ENCODE measurements at places on chromosomes 6 and 20.

GRCh38 chr20:13791540-13792459 is 7.0 kb downstream of the NDUFAF5 start:
- DNase-seq = no peak

DNA sequence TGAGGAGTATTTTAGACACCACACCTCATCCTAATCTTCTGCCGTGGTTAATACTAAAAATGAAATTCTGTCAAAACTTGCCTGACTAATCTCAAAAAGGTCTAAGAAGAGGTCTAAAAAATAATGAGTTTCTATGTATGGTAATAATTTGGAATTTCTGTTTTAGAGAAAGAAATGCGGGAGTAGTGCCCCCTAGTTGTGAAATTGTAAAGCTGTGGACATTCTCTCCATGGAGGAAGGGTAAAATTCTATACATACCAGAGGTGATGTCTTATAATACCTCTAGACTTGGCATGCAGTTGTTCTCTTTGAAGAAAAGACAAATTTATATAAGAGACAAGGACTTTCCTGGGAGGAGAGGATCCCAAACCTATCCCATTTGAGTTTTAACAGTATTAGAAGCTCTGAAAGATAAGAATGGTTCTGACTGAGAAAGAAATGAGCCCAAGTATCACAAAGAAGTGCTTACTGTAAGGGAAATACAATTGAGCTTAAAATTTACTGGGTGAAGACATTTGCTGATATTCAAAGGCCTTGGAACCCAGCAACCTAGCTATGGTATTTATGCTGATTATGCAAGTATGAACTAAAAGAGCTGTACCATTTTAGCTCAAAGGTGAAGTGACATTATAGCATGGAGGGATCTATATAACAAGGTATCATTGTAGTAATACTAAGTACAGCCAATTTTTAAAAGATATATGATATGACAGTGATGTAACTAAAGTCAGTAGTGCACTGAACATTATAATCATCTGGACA is 5.1 kb upstream of the EPHA7 start:
- no peak for DNase-seq

DNA sequence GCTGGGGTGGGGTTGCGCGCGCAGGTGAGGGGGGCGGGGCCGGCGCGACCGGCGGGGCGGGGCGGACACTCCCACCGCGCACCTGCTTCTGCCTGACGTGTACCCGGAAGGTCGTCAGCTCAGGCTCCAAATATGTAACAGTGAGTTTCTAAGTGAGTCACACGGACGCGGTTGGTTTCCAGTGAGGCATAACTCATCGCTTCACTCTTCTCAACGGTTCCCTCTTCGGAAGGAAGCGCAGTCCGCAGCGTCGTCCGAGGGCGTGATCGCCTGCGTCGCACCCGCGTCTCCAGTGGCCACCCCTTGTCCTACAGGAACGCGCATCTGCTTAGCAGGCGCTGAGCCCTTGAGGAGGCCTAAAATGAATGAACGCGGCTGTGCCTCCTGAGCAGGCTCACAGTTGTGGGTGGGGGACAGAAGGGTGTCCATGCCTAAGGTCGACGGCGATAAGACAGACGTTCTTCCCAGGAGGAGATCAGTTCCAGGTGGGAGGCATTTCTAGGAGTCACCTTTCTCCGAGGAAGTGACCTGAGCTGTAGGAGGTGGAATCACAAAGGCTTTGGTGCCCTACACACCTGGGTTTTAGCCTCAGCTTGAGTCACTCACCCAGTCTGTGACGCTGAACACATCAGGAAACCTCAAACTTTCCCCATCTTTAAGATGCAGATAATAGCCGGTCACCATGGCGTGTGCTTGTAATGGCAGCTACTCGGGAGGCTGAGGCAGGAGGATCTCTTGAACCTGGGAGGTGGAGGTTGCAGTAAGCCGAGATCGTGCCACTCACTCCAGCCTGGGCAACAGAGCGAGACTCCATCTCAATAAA is 50.9 kb upstream of the EZR start:
- peak; percentile 83 for DNase-seq

DNA sequence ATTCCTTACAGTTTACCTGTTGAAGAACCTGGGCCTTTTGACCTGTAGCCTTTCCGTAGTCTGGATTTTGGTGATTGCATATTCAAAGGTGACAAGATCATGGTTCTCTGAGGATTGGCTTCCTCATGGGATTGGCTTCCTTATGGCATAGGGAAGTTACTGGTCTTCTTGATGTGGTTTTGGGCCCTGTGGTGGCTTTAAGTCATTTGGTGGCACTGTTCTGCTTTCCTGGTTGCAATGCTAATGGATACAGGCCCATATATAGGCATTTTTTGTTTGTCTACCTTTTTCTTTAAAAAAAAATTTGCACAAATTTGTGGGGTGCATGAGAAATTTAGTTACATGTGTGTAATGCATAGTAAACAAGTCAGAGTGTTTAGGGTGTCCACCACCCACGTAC is 185.7 kb downstream of the CDKAL1 start:
- no peak for DNase-seq

GRCh38 chr6:129472239-129472638 is 237.7 kb downstream of the ARHGAP18 start:
- no peak for DNase-seq

DNA sequence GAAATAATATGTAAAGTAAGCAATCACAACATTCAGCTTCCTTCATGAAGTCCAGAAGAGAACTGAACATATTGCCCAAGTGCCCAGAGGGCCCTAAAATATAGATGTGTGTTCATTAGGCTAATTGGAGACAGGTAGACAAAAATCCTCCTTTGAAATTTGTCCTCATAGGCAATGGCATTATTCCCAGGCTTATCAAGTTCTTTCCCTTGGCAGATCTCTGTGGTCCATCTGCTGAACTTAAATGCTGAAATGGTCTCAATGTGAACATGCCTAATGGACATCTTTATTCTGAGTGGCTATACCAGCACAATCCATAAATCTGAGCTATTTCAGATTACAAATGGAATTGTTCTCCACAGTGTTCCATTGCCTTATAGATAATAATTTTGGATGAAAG is 79.0 kb upstream of the BMP5 start:
- DNase-seq = no peak

DNA sequence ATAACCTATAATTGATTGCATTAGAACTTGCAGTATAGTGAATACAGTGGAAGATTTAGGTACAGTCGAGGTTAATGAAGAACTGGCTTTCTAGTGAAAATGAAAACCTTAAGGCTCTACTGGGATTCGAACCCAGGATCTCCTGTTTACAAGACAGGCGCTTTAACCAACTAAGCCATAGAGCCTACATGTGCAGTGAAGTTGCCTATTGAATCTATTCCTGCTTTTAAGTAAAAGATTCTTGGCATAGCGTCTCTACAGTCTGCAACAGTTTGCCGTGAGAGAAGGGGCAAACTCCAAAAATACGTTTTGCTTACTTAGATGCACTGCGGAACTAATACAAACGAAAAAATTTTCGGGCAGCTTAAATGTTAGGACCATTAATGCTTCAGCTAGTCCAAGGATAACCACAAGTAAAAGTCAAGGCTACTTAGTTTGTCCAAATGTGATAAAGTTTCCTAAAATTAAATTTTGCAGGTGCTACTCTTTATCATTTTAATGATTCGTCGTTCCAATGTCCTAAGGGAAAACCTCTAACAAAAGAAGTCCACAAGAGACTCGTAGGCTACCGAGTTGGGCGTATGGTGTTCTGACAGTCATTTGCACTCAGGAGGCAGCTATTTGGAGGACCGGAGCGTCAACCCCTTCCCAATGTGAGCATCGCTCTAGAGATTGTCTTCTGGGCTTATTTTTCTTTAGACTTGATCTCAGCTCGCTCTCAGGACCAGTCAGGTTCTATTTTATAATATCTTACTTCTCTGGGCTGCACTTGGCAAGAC is 31.3 kb upstream of the ZSCAN23 start:
- no peak for DNase-seq

Data from CD4-positive, alpha-beta T cell treated with Interleukin-10 for 1 hour (primary cell).